Activated T-helper 1 cell treated with anti-CD3 and anti-CD28 coated beads, Interleukin-2, amount 50 U/mL, for 16 hours (primary cell): ENCODE measurements at places on chromosomes 2 and 18.
A peak's percentile ranks its signal among the peaks of the same experiment; 100 is the strongest.

GRCh38 chr2:178530131-178530530 is 49.9 kb downstream of the PLEKHA3 start:
- DNase-seq = no peak

GRCh38 chr2:21260311-21260710 is 136.5 kb downstream of the TDRD15 start:
- no peak for DNase-seq

- no peak for DNase-seq
These were observed 59.5 kb downstream of the R3HDM1 start for GRCh38 chr2:135590619-135591260.

GRCh38 chr2:99489063-99489760 is 605 bp downstream of the REV1 start:
- DNase-seq = peak; percentile 33

GRCh38 chr2:6671913-6672312 is 193.8 kb downstream of the CMPK2 start:
- DNase-seq = no peak

DNA sequence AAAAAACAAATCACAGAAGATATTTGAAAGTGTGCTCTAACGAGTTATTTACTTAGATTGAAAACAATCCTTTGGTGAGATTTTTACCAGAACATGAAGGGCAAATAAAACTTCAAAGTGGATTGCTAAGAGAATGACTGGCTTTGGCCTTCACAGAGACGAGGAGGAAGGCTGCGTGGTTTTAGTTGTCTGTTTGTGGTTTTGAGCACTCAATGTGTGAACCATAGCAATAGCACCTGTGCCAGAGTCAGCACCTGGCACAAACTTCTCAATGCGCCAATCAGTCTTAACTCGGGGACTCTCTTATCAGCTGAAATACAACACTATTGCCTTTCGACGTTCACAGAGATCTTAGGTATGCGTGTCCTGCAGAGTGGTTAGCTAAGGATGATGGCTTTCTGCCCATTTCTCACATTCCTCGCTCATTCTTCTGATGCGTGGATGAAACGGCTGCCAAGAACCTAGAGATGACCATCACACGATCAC is 70.0 kb downstream of the MBP start:
- peak; percentile 53 for DNase-seq

- no peak for DNase-seq
These were observed 82.2 kb downstream of the NFATC1 start for GRCh38 chr18:79477711-79478483.

DNA sequence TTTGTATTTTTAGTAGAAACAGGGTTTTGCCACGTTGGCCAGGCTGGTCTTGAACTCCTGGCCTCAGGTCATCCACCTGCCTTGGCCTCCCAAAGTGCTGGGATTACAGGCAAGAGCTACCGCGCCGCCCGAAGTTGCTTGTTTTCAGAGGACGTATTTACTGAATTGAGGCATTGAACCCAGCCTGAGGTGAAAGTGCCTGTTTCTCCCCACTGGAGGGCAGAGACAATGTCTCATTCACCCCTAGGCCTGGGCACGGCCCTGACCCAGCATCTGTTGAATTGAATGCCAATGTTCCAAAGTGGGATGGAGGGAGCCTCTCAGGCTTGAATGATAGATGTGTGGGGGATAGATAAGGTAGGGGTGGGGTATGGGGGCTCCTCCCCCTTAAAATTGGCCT is 4.5 kb upstream of the TMBIM1 start:
- no peak for DNase-seq

DNA sequence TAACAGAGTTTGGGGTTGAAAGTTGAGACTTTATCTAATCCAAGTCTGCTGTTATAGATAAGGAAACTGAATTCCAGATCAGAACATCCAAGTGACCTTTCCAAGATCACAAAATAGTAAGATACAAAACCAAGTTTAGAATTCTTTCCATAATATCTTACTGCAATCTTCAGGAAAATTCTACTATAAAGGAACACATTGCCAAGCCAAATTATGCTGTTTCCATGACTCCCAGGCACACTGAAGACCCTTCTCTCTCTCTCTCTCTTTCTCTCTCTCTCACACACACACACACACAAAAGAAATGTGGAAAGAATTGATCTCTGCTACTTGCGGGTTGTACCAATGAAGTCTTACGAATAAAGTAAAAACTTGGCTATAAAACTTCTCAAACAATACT is 398.4 kb downstream of the METTL4 start:
- DNase-seq = no peak

- DNase-seq = no peak
These were observed 2.7 kb downstream of the OTX1 start for GRCh38 chr2:63053081-63053888.

DNA sequence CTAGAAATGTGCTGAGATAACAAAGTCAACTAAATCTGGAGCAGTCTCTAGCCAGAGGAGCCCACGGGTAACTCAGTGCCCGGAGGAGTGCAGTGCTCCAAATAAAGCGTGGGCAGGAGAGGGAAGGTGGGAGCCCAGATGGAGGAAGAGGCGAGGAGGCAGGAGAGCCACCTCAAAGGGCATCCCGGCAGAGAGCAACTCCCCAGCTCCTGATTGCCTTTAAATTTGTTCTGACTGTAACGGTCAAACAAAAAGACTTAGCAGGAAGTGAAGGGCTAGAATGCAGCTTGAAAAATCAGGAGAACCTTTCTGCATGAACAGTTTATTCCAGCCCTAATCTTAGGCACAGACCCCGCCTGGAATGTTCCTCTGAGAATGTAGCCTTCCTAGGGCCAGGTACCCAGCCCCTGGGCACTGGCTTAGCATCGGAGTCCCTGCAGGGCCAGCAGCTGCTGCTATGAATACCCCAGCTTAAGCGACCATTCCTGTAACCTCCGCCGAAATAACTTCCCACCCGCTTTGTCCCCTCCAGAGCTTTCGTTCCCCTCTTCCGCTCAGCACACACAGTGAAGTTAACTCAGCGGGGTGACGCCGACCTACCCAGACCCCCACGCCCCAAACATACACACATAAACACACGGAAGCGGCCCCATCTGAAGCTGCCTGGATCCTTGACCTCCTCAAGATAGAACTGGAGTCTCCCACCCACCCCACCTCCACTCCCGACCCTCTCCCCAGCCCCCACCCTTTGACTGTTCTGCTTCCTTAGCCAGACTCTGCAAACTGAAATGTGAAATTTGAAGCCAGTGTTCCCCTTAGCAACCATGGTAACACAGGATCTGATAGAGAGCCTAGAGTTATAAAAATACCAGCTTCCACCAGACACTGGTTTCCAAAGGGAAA is 123.2 kb downstream of the SMAD7 start:
- DNase-seq = no peak

GRCh38 chr2:51153236-51153635 is 121.3 kb upstream of the NRXN1 start:
- no peak for DNase-seq

DNA sequence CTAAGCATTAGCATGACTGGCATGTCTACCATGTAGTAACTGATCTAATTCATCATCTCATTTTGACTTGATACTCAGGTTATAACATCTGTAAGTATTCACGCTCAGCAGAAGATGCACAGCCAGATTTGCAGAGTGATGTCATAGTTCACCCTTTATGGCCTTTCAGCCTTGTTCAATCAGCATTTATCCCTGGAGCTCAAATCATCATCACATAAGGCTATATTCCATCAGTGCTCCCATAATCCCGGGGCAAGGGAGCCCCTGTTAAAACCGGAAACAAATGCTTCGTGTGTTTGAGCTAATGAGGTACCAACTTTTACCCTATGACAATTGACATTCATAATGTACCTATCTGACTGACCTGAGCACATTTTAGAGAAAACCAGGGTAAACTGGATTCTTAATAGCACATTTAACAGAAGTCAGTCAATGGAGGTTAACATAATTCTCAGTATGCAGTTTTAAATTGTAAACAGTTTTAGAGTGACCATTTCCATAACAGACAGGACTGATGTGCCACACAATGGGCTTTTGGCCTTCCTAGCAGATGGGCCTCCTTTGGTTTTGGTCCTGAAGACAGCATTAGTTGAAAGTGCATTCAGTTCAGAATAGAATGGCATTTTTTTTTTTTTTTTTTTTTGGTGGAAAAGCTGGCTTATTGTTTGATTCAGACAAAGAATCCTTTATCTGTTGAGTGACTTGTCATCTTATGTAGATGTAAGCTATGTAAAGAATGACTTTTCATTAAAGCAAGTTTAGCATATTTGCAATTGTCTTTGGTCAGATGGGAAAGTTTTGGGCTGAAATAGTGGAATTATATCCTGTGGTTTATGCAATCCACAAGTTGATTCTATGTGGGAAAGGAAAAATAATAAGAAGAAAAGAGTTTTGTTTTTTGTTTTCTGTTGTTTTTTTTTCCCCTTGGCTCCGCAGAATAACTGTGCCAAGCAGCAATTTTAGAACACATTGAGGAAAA is 866.0 kb upstream of the ACVR2A start:
- DNase-seq = no peak

- DNase-seq = no peak
These were observed 102.5 kb downstream of the HNRNPLL start for GRCh38 chr2:38500283-38500634.

DNA sequence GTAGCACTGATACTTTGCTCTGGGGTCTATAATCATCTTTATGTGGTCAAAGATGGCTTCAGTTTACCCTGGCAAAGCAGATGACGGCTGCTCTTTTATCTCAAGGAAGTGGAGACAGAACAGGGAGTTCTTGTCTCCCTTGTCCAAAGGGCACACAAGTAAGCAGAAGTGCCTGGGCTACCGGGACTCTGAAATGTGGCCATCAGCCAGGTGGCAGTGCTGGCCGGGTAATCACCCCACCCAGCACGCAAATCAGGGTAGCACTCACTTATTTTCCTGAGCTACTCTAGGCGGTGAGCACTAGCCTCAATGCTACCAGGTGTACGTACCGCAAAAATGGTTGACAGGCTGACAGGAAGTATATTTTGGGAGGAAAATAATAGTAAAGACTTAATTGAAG is 119.7 kb upstream of the ETAA1 start:
- no peak for DNase-seq

DNA sequence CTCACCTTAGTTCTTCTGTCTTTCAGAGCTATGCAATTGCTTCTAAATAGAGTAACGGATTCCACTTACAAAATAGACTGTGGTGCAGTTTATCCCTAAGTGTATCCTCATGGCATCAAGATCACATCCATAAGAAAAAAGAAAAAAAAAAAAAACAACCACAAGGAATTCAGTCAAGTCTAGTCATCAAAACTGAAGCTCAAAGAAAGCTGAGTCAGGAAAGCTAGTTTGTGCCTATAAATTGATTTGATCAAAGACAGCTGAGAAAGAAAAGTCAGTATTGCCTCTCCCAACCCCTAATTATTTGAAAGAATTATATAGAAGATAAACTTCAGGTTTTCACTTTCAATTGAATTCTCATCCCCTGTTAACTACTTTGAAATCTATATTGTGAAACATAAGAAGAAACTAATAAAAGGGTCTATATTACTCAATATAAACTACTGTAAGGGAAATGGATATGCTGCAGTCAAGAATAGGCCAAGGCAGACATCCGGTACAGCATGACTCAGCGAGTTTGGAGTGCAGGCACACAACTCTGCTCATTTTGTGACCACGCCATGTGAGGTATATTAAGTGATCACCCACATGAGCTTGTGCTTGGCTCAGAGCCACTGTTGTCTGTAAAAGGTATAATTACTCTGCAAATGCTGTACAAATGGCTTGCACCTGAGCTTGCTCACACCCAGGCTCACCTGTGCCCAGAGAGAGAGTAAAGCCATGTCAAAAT is 568.1 kb upstream of the CRIM1 start:
- no peak for DNase-seq

- no peak for DNase-seq
These were observed 413.2 kb upstream of the LRATD1 start for GRCh38 chr2:14219306-14219705.

- DNase-seq = no peak
These were observed 78.8 kb downstream of the ASAP2 start for GRCh38 chr2:9285385-9285920.

GRCh38 chr2:86584151-86584913 is 21.1 kb upstream of the CHMP3 start:
- no peak for DNase-seq

GRCh38 chr2:188042412-188042811 is 249.3 kb upstream of the GULP1 start:
- DNase-seq = no peak

GRCh38 chr2:197348721-197349360 is 38.3 kb upstream of the ANKRD44 start:
- no peak for DNase-seq

- no peak for DNase-seq
These were observed 79.7 kb upstream of the TAF1B start for GRCh38 chr2:9763356-9764152.

GRCh38 chr2:117342415-117342814 is 472.1 kb upstream of the DDX18 start:
- no peak for DNase-seq

DNA sequence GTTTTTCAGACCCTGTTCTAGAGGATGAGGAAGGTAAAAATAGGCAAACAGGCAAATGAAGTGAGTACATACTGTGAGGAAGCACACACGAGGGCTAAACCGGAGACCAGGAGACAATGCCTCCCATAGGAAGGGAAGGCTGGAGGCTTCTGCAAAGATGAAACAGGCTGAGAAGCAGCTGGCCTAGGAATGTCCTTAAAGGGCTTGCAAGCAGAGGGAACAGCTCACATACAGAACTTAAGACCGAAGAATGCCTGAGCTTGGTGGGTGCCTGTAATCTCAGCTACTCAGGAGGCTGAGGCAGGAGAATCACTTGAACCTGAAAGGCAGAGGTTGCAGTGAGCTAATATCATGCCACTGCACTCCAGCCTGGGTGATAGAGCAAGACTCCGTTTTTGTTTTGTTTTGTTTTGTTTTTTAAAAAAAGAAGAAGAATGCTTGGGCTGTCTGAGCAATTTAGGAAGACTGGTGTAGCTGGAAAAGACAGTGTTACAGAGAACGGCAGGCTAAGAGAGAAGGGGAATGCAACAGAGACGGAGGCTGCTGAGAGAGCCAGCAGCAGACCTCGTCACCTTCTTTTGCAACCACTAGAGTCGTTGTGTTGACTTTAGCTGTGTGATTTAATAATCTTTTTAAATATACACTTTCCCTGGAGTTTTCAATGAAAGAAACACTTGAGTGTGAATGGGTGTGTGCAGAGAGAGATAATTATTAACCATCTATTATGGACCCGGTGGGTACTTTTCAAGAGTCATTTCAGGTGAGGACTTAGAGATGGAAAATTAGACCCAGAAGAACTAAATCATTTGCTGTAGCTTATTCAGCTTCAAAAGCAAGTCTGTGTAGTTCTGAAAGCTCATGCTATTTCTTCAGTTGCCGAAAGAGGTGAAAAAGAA is 232.8 kb downstream of the GALR1 start:
- no peak for DNase-seq

DNA sequence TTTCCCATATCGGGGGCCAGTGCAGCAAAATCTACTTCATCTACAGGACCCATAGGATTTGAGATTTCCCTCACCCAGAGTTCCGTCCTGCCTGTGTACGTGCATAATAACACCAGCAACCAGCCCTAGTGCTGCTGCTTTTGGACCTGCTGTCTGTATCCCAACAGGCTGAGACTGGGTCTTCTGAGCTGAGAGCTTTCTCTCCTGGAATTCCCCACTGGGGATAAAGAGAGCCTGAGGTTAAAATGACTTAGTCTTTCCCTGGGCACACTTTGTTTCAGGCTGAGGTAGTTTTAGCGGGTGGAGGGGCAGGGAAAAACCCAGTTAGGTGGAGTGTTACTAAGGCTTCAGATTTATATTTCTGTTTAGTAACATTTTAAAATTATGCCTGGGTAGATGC is 62.5 kb downstream of the SERTAD2 start:
- no peak for DNase-seq

GRCh38 chr18:3269241-3269913 is 7.4 kb downstream of the MYL12B start:
- no peak for DNase-seq
